Ammon's horn (tissue), 1 donor: ENCODE measurements at places on chromosomes 16 and 17.
A peak's percentile ranks its signal among the peaks of the same experiment; 100 is the strongest.

GRCh38 chr17:75238020-75238580 is 23.3 kb downstream of the GGA3 start:
- no peak for DNase-seq

GRCh38 chr17:62109378-62109902 is 44.4 kb upstream of the MED13 start:
- peak; percentile 25 for DNase-seq

DNA sequence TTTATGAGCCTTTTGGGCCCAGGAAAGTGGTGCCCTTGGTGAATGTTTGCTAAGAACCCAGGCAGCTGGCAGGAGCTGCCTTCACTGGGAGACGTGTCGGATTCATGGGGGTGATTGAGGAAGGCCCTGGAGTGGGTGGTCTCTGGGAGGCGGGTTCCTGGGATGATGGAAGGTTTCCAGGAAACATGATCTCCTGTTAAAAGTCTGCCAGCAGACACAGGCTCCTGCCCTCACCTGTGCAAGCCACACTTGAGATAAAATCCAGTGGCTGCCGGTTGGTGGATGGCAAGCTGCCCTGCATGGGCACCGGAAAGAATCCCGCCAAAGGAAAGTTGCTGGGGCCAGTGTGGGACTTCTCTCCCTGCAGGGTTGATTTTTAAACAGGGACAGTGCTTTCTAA is 189.0 kb upstream of the CIBAR2 start:
- no peak for DNase-seq

DNA sequence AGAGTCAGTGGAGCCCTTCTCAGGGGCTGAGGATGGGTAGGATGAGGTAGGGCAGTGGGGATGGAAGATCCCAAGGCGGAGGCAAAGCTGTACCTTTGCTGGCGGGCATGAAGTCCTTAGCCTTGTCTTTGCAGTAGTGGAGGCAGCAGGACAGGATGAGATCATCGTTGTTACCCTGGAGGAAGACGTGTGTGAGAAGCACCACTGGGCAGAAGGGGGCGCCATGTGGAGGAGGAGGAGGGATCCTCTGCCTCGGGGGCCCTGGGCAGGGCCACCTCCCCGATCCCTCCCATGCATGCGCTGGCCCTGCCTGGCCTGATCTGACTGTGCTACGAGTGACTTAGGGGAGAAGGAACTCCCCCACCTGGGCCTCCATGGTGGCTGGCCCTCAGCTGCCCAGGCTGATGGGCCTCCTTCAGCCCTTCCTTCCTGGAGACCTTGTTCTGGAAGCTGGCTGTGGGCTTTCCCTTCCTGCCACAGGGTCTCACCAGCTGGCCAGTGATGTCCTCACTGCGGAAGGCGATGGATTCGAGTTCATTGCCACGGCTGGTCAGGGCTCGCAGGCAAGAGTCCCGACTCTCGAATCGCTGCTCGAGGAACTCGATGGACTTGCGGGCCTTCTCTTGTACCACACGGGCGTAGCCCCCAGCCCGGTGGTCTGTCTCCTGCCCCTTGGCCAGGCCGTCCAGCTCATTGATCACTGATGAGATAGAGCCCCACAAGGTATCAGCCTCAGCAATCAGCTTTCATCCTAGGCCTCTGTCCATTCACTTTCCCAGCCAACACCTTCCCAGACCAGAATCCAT is 10.3 kb downstream of the HIC1 start:
- DNase-seq = no peak

GRCh38 chr17:50559674-50560184 is 786 bp upstream of the CACNA1G start:
- no peak for DNase-seq

DNA sequence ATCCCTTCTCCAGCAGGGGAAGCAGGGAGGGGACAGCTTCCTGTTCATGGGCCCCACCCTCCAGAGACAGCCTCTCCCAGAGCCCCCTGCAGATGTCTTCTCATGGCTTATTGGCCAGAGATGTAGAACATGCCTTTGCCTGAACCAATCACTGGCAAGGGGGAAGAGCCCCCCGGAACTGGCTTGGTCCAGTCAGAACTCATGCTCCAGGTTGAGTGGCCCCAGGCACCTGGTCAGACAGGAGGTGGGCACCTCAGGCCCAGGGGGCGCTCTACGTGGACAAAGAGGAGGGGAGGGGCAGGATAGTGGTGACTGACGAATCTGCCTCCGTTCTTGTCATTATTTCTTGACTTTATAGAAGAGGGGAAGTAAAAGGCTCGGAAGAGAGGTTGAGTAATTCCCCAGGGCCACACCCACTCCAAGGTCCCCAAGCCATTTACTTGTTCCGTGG is 23.6 kb downstream of the RAB11FIP4 start:
- DNase-seq = no peak

- no peak for DNase-seq
These were observed 16.6 kb downstream of the CHAD start for GRCh38 chr17:50451943-50452629.

DNA sequence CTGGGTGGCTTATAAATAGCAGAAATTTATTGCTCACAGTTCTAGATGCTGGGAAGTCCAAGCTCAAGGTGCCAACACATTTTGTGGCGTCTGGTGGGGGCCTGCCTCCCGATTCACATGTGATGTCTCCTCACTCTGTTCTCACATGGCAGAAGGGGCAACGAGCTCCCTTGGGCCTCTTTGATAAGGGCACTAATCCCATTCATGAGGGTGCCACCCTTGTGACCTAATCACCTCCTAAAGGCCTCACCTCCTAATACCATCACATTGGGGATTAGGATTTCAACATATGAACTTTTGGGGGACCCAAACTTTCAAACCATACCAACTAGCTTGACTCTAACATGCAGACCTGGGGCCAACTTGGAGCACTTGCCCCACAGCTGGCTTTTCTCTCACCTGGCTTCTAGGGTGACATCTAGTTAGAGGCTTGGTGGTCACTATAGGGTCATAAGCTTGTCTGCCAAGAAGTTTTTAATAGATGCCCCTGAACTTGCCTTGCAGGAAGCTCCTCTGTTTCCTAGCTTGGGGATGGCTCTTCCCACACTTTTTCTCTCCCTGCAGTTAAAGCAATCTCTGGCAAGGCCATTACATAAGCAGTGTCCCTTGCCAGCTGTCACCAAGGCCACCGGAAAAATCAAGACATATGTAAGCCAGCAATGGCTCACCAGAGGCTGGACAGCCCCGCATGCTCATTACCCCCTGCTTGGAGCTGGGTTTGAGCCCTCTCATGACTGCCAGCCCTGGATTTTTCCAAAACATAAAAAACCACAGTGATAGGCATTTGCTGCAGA is 8.4 kb upstream of the MED9 start:
- DNase-seq = peak; percentile 36

DNA sequence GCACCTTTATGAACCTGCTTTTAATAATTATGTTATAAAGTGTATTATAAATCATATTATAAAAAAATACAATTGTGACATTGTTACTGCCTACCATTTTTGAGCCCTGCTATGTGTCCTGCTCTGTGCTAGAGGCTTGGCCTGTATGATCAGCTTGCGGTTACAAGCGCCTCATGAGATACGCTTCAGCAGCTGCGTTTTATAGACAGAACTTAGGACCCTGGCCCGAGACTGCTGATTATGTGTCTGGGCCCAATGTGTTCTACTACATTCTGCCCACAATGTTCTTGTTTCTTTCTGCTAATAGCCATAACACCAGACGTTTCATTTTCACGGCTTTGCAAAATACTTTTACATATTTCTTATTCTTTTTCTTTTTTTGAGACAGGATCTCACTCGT is 395.8 kb downstream of the SLC39A11 start:
- no peak for DNase-seq

DNA sequence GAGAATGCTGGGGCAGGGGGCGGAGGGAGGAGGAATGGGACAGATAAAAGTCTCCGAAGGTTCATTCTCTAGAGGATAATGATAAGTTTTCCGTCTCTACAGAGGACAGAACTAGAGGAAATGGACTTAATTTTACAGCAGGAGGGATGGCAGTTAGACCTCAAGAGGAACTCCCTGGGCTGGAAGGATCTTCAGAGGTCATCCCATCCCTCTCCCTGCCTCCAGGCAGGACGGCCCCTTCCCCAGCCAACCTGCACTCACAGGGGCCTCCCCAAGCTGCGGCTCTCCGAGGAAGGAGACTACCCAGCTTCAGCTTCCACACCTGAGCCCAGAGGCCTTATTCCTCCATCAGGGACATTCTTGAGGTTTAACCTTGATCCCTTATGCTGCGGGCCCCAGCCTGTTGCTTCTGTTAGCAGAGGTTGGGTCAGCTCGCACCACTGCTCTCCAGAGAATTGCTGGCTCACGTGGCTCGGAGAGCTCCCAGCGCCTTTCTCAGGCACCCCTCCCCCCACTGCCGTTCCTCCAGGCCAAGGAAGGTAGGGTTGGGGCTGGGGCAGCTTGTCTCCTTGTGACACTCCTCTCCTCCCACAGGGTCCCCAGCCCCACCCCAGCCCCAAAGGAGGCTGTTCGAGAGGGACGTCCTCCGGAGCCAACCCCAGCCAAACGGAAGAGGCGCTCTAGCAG is 8.5 kb downstream of the ELOB start:
- no peak for DNase-seq

- no peak for DNase-seq
These were observed 36.0 kb downstream of the ATP6V0A1 start for GRCh38 chr17:42494673-42495072.

- DNase-seq = no peak
These were observed 3.8 kb downstream of the FHOD1 start for GRCh38 chr16:67243481-67243880.

DNA sequence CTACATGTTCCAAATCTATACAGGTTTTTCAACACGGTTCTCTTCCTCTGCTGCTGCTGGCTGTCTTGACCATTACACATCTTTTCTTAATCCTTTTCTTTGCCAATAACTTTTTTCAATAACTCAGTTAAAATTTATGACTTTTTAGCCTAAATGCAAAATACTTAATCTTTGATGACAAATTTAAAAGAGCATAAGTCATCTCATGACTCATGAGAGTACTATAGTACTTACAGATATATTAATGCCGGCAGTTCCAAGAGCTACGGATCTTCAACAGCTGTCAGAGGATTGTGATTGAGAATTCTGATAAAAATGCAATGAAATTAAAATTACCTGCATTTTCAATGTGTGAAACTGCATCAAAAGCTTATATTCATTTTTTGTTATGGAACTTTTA is 105.5 kb downstream of the KPNA2 start:
- no peak for DNase-seq

- peak; percentile 74 for DNase-seq
These were observed 28.8 kb upstream of the GINS2 start for GRCh38 chr16:85717393-85718152.

DNA sequence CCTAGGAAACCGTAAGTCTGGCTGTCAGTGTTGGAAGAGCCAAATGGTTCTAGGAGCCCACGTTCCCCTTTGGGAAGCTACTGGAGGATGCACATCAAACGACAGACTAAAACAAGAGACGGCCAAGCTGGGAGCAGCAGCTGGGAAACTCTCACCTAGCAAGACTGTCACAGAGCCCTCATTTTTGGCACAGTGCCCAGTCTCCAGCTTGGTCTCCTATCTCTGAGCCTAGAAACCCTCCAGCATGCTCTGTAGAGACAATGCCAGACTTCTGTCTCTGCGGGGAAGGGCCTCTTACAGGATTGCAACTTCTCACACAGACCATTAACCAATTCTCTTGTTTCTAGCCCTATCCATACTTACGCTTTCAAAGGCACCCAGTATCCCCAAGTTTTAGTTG is 23.5 kb downstream of the GTF3C1 start:
- no peak for DNase-seq

- no peak for DNase-seq
These were observed 15.0 kb upstream of the MT4 start for GRCh38 chr16:56549744-56550385.
